ENCODE measurements at places on chromosomes 12 and 14.

GRCh38 chr14:71488703-71489191 is 443.5 kb upstream of the RGS6 start:
- H3K27me3 ChIP-seq = no peaks in the 10 kb centered on the region
- DNase-seq = no peak
- H3K27ac ChIP-seq = no peak overlapping the region

DNA sequence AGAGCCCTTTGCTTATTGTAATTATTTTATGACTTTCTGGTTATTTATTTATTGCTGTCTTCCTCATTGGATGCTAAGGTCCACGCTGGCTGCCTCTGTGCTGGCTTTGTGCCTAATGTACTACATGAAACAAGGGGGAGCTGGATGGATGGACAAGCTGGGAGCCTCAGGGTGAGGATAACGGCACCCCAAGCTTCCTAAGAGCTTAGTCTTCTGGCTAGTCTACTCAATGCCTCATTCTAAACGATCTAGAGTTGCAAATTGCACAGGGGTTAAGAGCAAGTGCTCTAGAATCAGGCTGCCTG is 172.0 kb downstream of the CHST11 start:
- no peak overlapping the region for H3K4me3 ChIP-seq
- H3K36me3 ChIP-seq = no peaks in the 10 kb centered on the region
- no peaks in the 10 kb centered on the region for H3K27me3 ChIP-seq
- DNase-seq = no peak

- H3K4me1 ChIP-seq = no peaks in the 10 kb centered on the region
- no peak overlapping the region for H3K4me3 ChIP-seq
- no peak for DNase-seq
Measured at GRCh38 chr12:99053616-99054362, 408.7 kb downstream of the APAF1 start.

DNA sequence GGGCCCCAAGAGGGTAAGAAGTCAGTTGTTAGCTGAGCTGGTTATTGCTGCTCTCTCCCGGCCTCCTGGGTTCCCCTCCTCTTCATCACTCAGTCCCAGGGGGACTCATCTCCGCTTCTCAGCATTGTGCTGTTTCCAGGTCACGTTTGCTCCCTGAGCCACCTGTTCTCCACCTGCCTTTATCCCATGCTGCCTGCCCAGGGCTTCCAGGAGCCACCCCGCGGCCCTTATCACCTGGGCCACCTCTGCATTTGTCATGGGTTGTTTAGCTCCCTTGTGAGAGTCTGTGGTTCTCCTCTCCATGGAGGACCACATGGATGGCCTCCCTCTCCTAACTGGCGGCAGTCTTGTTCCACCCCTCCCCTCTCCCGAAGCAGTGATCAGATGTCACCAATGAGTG is 36.0 kb downstream of the SYNDIG1L start:
- no peaks in the 10 kb centered on the region for H3K27me3 ChIP-seq
- no peak for DNase-seq

DNA sequence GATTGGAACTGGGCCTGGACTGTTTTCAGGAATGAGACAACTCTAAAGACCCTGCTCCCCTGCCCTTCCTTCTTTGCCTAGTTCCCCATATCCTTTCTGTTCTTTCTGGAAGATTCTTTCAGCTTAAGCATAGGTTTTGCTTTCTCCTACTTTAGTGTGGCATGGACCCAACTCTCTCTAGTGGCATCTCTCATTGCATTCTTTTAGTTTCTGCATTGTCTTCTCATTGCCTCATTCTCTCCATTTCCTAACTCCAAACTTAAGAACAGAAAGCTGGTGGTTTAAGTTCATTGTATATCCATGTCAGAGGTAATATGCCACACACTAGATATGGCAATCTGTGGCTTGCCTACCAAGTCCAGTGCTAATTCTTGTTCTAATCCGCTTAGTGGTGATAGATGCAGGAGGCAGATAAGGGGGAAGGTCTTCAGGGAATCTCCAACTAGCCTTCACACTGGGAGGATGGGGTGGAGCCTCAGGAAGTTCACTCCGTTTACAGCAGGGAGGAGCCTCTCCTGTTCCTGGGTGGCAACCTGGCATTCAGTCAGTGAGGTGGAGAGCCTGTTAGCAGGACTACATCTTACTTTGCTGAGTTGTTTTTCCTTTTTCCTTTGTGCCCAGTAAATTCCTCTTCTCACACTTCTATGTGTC is 165.1 kb upstream of the LMNTD1 start:
- no peaks in the 10 kb centered on the region for H3K27me3 ChIP-seq
- H3K36me3 ChIP-seq = no peaks in the 10 kb centered on the region
- H3K4me1 ChIP-seq = peaks cover 6% of the 10 kb centered on the region
- H3K27ac ChIP-seq = no peak overlapping the region
- H3K4me3 ChIP-seq = no peak overlapping the region

GRCh38 chr12:25197608-25198007 is 2.6 kb downstream of the ETFRF1 start:
- no peak overlapping the region for H3K4me3 ChIP-seq
- no peaks in the 10 kb centered on the region for H3K27me3 ChIP-seq
- DNase-seq = no peak

GRCh38 chr12:12086362-12086761 is 15.6 kb downstream of the BCL2L14 start:
- no peak overlapping the region for H3K4me3 ChIP-seq
- peaks cover 14% of the 10 kb centered on the region for H3K4me1 ChIP-seq
- H3K36me3 ChIP-seq = no peaks in the 10 kb centered on the region
- no peak overlapping the region for H3K27ac ChIP-seq
- no peaks in the 10 kb centered on the region for H3K27me3 ChIP-seq
- DNase-seq = no peak

- no peak overlapping the region for H3K27ac ChIP-seq
- H3K36me3 ChIP-seq = no peaks in the 10 kb centered on the region
- H3K27me3 ChIP-seq = no peaks in the 10 kb centered on the region
- H3K4me1 ChIP-seq = no peaks in the 10 kb centered on the region
- no peak for DNase-seq
Measured at GRCh38 chr14:81970307-81970706, 436.7 kb upstream of the SEL1L start.

DNA sequence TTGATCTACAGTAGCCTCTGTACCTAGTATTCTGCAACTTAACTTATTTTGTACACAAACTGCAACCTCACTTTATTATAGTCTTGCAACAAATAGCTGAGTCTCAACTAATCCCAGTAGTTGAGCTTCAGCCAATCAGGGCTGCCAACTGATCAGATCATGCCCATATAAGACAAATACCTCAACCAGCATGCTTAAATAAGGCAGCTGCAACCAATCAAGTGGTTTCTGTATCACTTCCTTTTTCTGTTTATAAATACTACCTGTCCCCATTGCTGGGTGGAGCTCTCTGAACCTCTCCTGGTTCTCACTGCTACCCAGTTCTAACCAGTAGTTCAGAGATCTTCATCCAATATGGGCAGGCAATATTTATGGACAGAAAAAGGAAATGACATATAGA is 248.5 kb upstream of the FBXO33 start:
- H3K36me3 ChIP-seq = no peaks in the 10 kb centered on the region
- H3K4me1 ChIP-seq = peaks cover 23% of the 10 kb centered on the region
- no peak overlapping the region for H3K4me3 ChIP-seq
- H3K27me3 ChIP-seq = no peaks in the 10 kb centered on the region

All from neural progenitor cell (in vitro differentiated cells).